Caco-2 (cell line): ENCODE measurements at places on chromosomes 1 and 21.

DNA sequence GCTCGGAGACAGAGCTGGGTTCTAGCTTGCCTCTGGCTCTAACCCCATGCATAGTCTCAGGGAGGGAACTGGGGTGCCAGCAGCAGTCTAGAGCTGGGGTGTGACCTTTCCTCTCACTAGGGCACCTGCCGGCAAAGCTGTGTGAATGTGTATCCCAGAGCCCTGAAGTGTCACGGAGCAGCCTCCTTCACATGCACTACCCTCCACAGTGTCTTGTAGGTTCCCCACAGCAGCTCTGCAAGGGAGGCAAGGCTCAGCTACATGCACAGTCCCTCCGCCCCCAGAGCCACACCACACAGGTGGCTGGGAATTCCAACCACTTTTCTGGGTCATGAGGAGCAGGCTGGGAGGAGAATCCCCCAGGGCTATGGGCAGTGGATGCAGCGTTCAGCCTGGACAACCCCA, 7.7 kb upstream of the HPCA start:
- H3K4me3 ChIP-seq: no peak overlapping the region
- no peaks in the 10 kb centered on the region for H3K36me3 ChIP-seq
- no peak overlapping the region for H3K27ac ChIP-seq
- H3K4me1 ChIP-seq: no peaks in the 10 kb centered on the region
- no peaks in the 10 kb centered on the region for H3K27me3 ChIP-seq

- peak; percentile 69 for DNase-seq
- H3K4me1 ChIP-seq: peaks cover 20% of the 10 kb centered on the region
- no peak overlapping the region for H3K4me3 ChIP-seq
- no peaks in the 10 kb centered on the region for H3K27me3 ChIP-seq
Observed at GRCh38 chr1:158059984-158060383, 66.5 kb downstream of the KIRREL1 start.

DNA sequence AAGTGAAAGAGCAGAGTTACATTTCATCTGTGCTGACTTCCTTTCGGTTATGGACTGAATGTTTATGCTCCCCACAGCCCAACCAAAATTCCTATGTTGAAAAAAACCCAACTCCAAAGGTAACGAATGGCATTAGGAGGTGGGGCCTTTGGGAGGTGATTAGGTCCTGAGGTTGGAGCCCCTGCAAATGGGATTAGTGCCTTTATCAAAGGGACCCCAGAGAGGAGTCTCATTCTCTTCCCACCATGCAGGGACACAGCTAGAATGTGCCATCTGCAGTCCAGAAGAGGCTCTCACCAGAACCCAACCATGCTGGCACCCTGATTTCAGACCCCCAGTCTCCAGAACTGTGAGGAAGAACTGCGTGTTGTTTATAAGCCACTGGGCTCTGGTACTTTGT, 199.3 kb downstream of the TOMM20 start:
- no peak overlapping the region for H3K4me3 ChIP-seq
- no peaks in the 10 kb centered on the region for H3K36me3 ChIP-seq
- DNase-seq: no peak
- peaks cover 32% of the 10 kb centered on the region for H3K4me1 ChIP-seq

DNA sequence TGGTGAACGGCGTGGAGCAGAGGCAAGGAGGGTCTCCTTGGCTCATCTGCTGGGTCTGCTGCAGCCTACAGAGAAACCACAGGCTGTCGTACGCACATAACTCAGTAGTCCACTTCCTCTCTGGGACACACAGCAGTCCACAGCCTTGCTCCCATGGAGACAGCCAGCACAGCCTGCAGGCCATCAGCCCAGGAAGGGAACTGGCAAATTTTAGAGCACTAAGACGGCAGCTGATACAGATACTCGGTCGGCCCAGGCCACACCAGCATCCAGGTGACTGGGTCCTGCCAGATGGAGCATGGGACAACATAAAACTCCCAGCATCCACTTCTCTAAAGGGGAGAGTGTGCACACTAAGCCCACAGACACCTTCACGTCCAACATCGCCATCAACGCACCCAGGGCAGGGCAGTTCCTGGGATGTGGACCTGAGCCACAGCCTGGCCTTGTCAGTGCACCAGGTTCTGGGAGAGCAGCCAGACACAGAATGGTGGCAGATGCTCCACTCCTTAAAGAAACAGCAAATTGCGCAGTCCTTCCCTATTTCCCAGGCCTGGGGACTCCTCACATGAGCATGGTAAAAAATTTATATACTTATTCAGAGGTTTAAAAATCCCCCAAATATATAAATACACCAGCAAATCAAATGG, 247.1 kb upstream of the RAB4A start:
- no peaks in the 10 kb centered on the region for H3K4me1 ChIP-seq
- DNase-seq: no peak
- no peak overlapping the region for H3K4me3 ChIP-seq
- no peak overlapping the region for H3K27ac ChIP-seq

DNA sequence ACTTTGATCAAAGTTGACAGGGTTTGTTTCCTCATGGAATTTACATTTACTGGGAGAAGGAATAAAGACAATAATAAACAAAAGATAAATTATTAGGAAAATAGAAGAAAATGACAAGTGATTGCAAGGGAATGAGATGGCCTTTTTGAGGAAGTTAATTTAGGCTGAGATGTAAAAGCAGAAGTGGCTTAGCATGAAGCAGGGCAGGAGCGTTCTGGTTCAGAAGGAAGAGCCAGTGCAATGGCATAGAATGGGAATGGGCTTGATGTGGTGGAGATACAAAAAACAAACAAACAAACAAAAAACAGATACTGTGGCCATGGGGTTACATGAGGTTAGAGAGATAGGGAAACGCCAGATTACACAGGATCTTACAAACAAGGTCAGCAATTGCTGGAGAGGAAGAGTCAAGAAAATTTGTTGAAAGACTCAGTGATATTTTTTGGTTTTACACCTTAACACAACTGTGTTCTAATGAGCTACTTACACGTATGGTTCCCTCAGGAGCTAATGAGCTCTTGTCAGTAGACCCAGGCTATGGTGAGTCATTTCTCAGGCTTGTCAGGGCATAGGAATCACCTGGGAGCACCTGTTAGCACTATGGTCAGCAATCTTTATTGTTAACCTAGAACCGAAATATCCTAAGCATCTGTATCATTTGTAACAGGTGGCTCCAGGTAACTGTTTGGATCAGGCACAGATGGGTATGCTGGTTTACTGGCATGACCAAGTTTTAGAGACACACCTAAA, 8.7 kb upstream of the CADM3 start:
- H3K4me3 ChIP-seq: no peak overlapping the region
- DNase-seq: no peak
- no peaks in the 10 kb centered on the region for H3K36me3 ChIP-seq
- H3K27ac ChIP-seq: no peak overlapping the region
- H3K27me3 ChIP-seq: no peaks in the 10 kb centered on the region

- H3K4me3 ChIP-seq: no peak overlapping the region
- DNase-seq: no peak
- peaks cover 55% of the 10 kb centered on the region for H3K4me1 ChIP-seq
- no peaks in the 10 kb centered on the region for H3K27me3 ChIP-seq
- peaks cover 1% of the 10 kb centered on the region; the same call in 1 of the 2 replicates for H3K36me3 ChIP-seq
Observed at GRCh38 chr1:164589961-164590507, 31.1 kb downstream of the PBX1 start.

- no peak overlapping the region for H3K27ac ChIP-seq
- no peaks in the 10 kb centered on the region for H3K4me1 ChIP-seq
- no peaks in the 10 kb centered on the region for H3K36me3 ChIP-seq
- no peak for DNase-seq
- H3K27me3 ChIP-seq: no peaks in the 10 kb centered on the region
- H3K4me3 ChIP-seq: no peak overlapping the region
Observed at GRCh38 chr1:59096501-59096900, 200.4 kb upstream of the FGGY start.

DNA sequence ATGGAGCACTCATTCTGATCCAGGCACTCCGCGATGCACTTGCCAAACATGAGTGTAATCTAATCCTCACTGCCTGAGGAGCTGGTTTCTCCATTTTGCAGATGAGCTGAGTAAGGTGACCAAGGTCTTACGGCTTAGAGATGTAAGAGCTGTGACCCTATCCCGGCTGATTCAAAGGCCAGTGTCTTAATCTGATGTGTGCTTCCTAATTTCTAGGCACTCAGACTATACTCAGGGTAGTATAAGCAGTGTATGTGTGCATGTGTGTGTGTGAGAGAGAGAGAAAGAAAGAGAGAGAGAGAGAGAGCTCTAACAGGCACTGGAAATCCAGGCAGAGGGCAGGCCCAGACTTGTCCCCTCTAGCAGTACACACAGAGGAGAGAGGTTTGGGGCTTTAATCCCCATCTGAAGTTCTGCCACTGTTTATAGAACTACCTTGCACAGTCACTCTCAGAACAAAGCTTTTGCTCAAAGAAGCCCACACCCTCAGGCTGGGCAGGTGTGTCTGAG, 188.2 kb downstream of the ZBTB18 start:
- no peak overlapping the region for H3K27ac ChIP-seq
- H3K27me3 ChIP-seq: no peaks in the 10 kb centered on the region
- no peak for DNase-seq
- H3K4me3 ChIP-seq: no peak overlapping the region
- H3K36me3 ChIP-seq: no peaks in the 10 kb centered on the region
- peaks cover 15% of the 10 kb centered on the region for H3K4me1 ChIP-seq

GRCh38 chr1:111462370-111463028, 11.3 kb upstream of the C1orf162 start:
- no peak for DNase-seq
- H3K36me3 ChIP-seq: no peaks in the 10 kb centered on the region
- H3K4me1 ChIP-seq: peaks cover 4% of the 10 kb centered on the region; the same call in 1 of the 2 replicates
- no peak overlapping the region for H3K27ac ChIP-seq
- H3K4me3 ChIP-seq: no peak overlapping the region
- no peaks in the 10 kb centered on the region for H3K27me3 ChIP-seq

- no peak overlapping the region for H3K4me3 ChIP-seq
- no peak overlapping the region for H3K27ac ChIP-seq
- H3K27me3 ChIP-seq: no peaks in the 10 kb centered on the region
Observed at GRCh38 chr1:205665201-205666045, 14.9 kb downstream of the SLC45A3 start.

DNA sequence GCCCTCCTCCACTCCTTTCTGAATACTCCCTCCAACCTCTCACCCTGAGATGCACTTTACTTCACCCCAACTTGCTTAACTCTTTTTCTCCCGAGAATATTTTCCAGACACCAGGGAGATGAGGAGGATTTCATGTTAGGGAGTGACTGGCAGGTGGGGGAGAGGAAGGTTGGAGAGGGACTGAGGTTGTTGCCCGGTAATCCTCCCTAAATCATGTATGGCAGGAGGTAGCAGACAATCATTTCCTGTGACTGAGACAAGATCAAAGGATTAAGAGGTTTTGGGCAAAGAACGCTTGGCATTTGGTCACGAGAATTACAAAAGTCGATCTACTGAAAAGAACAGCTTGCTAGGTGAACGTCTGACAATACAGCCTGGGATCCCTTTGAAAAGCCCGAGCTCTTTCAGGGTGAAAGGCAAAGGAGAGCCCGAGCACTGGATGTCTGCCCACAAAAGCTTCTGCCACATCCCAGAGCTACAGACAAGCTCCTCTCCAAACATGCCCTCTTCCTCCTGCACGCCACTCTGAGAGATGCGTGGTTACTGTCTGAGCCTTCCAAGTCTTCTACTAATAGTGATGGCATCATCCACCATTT, 154.1 kb downstream of the DAB1 start:
- H3K27me3 ChIP-seq: no peaks in the 10 kb centered on the region
- H3K4me1 ChIP-seq: no peaks in the 10 kb centered on the region
- H3K36me3 ChIP-seq: no peaks in the 10 kb centered on the region
- H3K27ac ChIP-seq: no peak overlapping the region

GRCh38 chr1:236507022-236507700, 16.6 kb upstream of the LGALS8 start:
- no peak overlapping the region for H3K4me3 ChIP-seq
- no peak for DNase-seq
- H3K27me3 ChIP-seq: no peaks in the 10 kb centered on the region
- peak overlapping the region; percentile 57 for H3K27ac ChIP-seq
- no peaks in the 10 kb centered on the region for H3K36me3 ChIP-seq

DNA sequence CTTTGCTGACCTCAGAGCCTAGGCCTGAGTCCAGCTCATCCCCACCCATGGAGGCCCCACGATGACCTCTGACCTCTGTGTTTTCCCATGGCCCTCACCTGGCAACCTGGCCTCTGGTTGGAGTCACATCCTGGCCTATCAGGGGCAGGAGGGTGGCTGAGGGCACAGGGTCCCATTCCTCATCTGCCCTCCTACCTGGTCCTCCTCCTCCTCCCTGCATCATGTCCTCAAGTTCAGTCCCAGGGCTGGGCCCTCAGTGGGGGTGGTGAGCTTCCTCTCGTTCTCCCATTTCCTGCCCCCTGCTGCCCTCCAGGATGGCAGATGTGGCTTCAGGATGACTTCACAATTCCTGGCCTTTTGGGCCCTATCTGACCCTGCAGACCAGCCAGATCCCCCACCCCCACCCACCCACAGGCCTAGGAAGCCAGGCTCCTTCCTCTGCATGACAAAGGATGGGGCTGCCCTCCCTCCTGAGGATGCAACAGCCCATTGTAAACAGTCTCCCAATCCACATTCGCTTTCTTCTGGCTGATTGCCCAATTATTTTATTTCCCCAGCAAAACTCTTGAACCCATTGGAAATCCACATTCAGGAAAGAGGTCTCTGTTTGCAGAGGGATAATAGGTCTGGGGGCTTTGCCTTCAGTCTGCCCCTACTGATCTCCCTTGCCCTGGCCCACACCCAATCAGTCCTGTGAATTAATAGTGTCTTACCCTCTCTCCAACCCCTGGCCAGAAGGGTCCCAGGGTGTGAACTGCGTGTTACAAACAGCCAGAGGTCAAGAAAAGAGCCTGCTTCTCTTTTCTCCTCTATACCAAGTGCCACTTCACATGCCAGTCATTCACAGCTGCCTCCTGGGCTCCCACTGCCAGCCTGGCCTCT, 10.3 kb upstream of the LEFTY1 start:
- H3K4me3 ChIP-seq: no peak overlapping the region
- H3K4me1 ChIP-seq: peaks cover 10% of the 10 kb centered on the region; the same call in 1 of the 2 replicates
- no peaks in the 10 kb centered on the region for H3K36me3 ChIP-seq
- H3K27me3 ChIP-seq: no peaks in the 10 kb centered on the region

GRCh38 chr1:183980951-183981525, 56.5 kb downstream of the COLGALT2 start:
- peaks cover 6% of the 10 kb centered on the region for H3K4me1 ChIP-seq
- H3K36me3 ChIP-seq: no peaks in the 10 kb centered on the region
- DNase-seq: no peak
- no peak overlapping the region for H3K4me3 ChIP-seq
- H3K27ac ChIP-seq: no peak overlapping the region

DNA sequence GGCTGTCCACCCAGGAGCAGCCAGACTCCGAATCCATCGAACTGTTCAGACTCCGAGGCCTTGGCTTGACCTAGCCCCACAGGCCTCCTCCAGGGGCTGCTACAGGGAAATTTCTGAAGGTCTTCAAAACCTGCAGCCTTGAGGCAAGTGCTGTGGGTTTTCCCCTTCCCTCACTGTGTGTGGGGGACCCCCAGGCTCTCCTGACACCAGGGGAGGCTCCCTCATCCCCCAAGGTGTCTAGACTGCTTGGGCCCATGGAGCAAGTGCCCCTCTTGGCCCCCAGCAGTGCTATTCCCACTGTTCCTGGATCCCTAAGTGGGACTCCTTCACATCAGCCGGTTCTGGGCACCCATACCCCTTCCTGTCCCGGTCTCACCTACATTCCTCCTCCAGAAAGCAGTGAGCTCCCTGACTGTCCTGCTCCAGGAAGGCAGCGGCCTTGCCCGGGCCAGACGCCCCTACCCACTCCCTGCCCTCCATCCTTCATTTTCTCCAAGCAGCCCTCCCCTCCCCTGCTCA, 814 bp downstream of the PAQR7 start:
- DNase-seq: peak; percentile 16
- peak overlapping the region; percentile 93 for H3K27ac ChIP-seq
- H3K4me3 ChIP-seq: peak overlapping the region; percentile 40
- peaks cover 27% of the 10 kb centered on the region for H3K4me1 ChIP-seq
- no peaks in the 10 kb centered on the region for H3K36me3 ChIP-seq
